ENCODE measurements at places on chromosomes 12 and 14. TPM values are rescaled to one million over a fixed set of nuclear protein-coding genes. Genes with fewer than 3 reads are reported as not detected.

HSP90B1 gene
- 384 TPM for total RNA-seq

SLC4A8 gene
- total RNA-seq = 1.7 TPM

OAS2 gene
- total RNA-seq = 278 TPM

TMTC2 gene
- 2.4 TPM for total RNA-seq

CHPT1 gene
- total RNA-seq = 15.2 TPM

FLVCR2 gene
- total RNA-seq = 2.2 TPM

KRT82 gene
- not detected for total RNA-seq

IFNG gene
- 193 TPM for total RNA-seq

LYZ gene
- not detected for total RNA-seq

NGB gene
- not detected for total RNA-seq

FGD4 gene
- 0.07 TPM for total RNA-seq

FAM186B gene
- 0.05 TPM for total RNA-seq

NANOG gene
- not detected for total RNA-seq

LIN7A gene
- total RNA-seq = not detected

AQP6 gene
- not detected for total RNA-seq

SYCP3 gene
- not detected for total RNA-seq

DNAI7 gene
- total RNA-seq = not detected

CCDC175 gene
- total RNA-seq = not detected

DAD1 gene
- total RNA-seq = 302 TPM

ANKRD33 gene
- not detected for total RNA-seq
